Suprapubic skin (tissue), 4 donors: ENCODE measurements at places on chromosomes 5 and 9.

- DNase-seq = no peak
Observed at GRCh38 chr9:36141288-36141687, 4.8 kb downstream of the GLIPR2 start.

GRCh38 chr9:87656485-87656884 lies 69.4 kb upstream of the CTSL start:
- no peak for DNase-seq

- DNase-seq = no peak
Observed at GRCh38 chr9:81499021-81499454, 190.3 kb downstream of the TLE1 start.

GRCh38 chr5:45532826-45533624 lies 163.2 kb downstream of the HCN1 start:
- no peak for DNase-seq

DNA sequence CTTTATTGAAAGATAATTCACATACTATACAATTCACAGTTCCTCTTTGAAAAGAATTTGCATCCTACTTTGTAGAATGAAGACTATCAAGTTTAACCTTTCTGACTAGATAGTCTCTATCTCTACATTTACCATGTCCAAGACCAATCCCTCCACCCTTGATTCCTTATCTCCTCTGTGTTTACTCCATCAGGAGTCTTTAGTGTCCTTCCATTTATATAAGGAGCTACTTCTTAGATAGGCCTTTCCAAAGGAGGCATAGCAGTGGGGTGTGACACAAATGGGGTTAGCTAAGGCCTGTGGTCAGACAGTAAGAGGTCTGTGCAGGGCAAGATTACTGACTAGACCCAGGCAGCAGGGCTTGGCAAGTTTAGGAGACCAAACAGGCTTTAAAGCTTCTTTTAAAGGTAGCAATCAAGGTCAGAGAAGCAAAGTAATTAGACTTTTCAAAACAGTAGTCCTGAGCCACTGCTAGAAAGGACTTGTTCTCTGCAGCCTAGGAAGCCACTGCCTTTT lies 11.1 kb upstream of the DMXL1 start:
- DNase-seq = no peak

DNA sequence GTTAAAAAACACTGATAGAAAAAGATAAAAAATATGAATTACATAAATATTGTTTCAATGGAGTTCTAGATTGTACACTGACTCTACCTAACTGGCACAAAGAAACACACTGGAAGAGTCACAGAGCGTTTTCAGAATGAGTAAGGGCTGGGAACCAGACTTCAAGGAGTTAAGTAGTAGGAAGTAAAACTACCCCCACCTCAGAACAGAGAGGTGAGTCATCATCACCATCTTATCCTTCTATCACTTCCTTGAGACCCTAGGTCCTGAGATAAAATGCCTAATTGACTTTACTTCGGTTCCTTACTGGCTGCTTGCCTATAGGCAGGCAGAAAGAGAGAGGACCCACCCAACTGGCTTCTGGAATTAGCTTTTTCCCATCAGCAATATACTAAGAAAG lies 79.7 kb downstream of the ELAVL2 start:
- DNase-seq = no peak

GRCh38 chr9:117860849-117861248 lies 156.6 kb downstream of the TLR4 start:
- no peak for DNase-seq

DNA sequence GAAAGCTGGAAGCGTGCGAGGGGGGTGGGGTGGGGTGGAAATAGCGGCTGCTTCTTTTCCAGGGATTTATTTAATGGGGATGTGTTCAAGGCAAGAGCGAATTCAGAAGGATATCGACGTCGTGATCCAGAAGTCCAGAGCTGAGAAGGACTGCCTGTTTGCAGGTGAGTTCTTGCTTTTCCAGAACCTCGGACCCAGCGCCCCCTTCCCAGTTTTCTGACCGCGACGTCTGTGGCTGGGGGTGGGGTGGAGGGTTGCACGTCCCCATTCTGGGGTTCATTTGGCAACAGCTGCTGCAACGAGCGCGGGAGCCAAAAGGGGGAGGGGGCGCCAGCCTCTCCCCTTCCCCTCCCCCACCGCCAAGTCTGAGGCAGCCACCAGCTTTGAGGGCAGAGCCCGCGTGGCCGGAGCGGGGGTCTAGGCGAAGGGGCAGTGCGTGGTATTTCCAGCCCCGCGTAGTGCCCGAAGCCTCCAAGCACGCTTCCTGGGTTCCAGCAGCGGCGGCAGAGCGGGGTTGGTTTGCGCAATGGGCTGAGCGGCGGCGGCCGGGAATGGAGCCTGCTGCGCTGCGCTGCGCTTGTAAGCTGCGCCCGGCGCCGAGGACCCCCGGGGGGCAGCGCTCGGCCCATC lies 701 bp downstream of the PARP8 start:
- peak; percentile 75 for DNase-seq

DNA sequence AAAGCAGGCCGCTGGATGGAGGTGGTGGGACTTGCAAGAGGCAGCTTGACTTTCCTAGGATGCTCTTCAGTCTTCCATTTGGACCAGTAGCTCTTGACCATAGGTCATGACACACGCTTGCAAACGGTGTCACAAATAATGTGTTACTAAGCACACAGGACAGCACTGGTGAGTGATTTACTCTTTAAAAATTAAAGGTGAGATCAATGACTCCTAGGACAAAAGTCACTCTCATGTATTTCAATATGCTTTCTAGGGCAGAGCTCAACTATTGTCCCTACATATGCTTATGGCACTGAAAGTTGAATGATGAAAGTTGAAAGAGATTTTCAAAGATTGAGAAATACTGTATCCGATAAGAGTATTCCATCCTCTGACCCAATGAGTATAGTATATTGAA lies 496.7 kb downstream of the EBF1 start:
- DNase-seq = no peak

GRCh38 chr9:79900754-79901153 lies 329.0 kb downstream of the TLE4 start:
- DNase-seq = no peak

DNA sequence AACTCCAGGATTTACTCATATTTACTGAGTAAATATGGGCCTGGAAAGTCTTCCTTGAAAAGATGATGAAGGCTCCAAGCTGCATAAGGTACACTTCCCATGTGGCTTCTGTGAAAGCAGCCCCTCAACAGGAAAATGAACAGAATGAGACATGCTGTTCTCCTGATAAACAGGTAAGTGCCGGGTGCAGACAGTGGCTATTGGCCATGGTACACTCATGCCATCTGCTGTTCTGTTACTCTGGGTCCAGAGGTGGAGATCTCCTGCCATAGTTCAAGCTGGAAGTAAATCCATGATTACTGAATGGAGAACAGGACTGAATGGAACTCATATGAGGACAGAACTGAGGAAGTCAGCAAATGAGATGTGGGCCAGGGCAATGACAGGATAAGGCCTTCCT lies 103.6 kb downstream of the SLIT3 start:
- no peak for DNase-seq

DNA sequence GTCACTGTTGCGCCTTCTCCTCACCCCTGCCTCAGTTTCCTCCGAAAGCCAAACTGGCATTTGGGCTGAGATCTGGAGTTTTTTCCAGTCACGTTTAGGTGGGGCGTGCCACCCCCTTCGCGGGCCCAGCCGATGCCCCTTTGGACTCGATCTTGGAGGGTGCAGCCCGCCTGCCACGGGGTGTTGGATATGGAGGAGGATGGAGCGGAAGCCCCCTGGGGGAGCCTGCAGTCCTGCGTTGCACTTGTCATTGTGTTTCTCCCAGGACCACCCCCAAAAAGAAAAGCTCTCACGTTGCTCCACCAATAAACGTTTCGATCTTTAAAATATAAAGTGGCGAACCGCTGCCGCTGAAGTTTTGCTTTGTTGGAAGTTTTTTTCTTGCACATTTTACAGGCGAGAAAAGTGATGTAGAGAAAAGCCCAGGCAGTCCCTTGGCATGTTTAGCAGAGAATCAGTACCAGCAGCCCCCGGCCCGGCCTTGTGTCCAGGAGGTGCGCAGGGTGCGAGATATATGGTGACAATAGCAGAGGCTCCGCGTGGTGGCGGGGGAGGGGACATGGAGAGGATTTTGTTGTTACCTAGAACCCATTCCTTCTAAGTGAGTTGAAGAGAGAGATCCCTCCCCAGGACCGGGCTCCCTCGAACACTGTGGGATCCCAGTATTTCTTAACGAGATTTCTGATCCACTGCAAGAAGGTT lies 681 bp downstream of the F2R start:
- no peak for DNase-seq

DNA sequence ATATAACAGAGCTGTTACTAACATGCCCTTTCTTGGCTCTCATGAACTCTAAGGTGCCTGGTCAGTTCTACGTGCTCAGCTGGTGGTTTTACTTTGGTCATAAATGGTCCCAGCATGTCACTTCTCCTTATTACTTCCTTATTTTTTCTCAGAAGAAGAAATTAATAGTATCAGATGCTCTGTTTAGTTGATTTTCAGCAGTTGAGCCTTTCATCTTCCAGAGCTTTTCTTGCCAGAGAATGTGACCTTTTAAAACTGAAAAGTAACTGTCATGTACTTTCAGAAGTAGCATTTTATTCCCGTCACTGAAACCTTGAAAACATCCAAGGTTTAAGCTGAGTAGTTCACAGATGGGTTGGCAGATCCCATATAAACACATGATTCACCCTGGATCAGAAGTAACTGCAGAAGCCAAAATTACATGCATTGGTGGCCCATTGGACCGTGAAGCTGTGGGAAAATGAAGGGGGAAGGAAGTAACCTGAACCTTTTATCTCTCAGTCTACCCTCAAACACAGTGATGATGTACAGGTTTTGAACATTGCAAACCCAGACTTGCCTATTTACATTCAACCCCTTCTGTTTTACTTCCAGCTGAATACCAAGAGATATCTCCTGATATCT lies 50.5 kb downstream of the HACD4 start:
- DNase-seq = no peak

DNA sequence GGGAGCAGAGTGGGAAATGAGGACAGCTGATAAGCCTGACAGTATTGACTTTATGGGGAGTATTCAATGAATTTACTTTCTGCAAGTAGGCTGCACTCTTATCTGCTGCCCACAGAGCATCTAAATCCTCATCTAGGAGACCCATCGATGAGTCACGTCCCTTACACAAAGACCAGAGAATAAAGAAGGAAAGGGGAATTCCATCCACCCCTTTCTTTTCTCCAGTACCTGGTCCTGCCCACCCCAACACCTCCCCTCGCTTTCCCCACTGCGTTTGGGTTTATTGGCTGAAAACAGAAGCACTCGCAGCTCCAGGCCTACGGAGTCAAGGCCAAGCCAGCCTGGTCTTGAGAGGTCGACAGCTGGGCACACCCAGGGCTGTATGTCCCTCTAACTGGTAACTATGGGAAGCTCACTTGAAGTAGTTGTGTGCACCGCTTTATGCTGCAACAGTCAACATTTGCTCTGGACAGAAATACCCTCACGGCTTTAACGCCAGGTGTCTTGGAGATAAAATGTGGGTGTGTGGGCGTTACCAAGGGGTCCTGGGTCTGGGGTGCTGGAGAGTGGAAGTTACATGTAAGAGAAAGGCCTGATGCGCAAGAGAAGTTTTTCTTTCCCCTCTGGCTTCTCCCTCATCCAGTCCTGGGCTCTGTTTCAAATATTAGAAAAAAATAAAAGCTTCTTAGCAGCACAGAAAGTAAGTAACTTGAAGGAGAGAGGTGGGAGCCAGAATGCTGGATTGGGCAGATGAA lies 14.5 kb upstream of the TAL2 start:
- no peak for DNase-seq

- DNase-seq = no peak
Observed at GRCh38 chr5:87120518-87121303, 147.0 kb upstream of the RASA1 start.

- no peak for DNase-seq
Observed at GRCh38 chr9:129235931-129236331, 57.9 kb upstream of the IER5L start.

GRCh38 chr9:92254381-92255337 lies 38.8 kb downstream of the IARS1 start:
- no peak for DNase-seq

- no peak for DNase-seq
Observed at GRCh38 chr5:123035360-123035917, 1.1 kb downstream of the PPIC start.

DNA sequence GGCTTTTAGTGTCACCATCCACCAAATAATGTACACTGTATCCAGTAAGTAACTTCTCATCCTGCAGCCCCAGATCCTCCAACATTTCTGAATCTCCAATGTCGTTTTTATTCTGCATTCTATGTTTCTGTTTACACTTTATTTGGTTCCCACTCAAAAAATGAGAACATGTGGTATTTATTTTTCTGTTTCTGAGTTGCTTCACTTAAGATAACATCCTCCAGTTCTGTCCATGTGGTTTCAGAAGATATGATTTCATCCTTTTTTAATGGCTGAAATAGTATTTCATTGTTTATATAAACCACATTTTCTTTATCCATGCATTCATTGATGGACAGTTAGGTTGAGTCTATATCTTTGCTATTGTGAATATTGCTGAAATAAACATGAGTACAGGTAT lies 677.3 kb upstream of the FTMT start:
- no peak for DNase-seq

DNA sequence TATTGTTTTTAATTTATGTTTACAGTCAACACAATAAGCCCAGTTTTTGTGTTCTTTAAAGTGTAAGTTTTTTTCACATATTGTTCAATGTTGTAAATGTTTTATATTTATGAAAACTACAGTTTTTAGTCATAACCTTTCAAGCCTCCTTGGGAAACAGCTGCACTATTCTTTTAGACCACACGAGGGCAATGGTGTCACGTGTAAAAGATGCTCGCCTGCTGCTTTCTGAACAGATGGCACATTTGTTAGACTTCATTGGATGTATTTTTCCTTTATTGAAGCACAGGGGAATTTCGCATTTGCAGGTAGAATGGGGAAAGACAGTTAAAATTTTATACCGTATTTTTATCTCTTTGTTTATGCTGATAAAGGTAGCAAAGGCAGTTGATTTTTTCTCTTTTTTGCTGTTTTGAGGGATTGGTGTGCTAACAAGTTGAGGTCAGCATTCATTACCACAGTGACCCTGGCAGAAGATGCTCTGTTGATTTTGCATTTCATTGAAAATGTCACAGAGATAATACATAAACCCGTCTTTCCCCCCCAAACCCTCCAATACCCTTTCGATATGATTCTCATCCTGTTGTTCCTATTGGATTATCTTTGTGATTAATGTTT lies 59.0 kb downstream of the MAT2B start:
- no peak for DNase-seq

DNA sequence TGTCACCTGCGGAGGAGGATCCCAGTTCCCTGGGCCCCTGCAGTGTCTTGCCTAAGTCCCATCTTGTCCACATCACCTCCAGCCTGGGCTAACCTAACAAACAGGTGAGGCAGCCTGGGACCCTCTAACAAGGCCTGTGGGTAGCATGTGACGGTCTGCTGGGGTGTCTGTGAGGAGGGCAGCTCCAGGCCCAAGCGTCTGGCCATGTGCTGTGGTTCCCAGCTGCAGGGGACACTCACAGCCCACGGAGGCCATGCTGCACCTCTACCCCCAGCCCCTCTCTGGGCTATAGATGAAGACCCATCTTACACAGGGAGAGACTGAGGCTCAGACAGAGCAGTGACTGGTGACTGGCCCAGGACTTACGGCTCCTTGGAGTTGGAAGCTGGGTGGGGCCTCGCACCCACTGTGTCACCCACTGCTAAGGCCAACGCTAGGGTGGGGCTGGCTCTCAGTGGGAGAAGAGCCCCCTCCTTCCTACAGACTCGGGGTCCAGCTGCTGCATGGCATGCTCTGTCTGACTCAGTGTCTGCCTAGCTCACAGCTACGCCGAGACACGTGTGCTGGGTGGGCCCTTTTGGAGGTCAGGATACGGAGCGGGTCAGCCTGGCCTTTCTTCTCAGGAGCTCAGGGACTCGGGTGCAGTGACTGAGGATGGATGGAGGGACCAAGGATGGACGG lies 40.8 kb upstream of the RNF130 start:
- DNase-seq = peak; percentile 70
